NCI-H510A treated with DMSO at 0.1 percent for 48 hours (cell line): ENCODE measurements at places on chromosomes 5 and 9.
A peak's percentile ranks its signal among the peaks of the same experiment; 100 is the strongest.

DNA sequence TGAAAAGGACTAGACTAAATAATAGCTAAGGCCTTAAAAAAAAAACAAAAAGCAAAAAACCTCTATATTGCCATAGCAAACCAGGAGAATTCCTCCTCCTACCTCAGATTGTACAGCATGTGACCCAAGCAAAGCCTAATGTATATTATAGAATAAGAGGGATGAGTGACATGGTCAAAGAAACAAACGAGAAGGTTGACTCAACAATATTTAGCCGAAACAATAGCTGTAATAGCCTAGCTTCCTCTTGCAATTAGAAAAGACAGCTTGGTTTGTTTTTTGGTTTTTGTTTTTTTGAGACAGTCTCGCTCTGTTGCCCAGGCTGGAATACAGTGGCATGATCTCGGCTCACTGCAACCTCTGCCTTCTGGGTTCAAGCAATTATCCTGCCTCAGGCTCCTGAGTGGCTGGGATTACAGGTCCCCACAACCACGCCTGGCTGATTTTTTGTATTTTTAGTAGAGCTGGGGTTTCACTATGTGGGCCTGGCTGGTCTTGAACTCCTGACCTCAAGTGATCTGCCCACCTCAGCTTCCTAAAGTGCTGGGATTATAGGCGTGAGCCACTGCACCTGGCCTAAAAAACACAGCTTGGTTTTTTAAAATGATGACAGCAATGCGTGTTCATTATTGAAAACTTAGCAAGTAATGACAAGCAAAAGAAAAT lies 5.6 kb downstream of the NLN start:
- DNase-seq: no peak

DNA sequence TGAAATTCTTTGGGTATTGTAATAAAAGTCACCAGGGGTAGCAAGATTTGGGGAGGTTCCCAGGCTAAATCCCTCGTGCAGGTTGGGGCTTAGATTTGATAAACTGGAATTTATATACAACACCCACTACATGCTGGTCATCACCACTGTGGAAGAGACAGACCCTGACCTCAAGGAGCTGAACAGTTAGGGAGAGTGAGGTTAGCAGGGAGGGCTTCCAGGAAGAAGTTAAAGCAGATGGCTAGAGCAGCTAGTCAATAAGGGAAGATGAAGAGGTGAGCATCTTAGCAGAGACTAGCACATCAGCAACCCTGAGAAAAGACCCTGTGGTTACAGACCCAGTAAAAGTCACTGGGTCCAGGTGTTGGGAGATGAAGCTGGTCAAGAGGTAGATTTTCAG lies 6.4 kb downstream of the CTSL start:
- DNase-seq: no peak

GRCh38 chr9:95218773-95219172 lies 98.7 kb downstream of the FANCC start:
- peak; percentile 2 for DNase-seq

DNA sequence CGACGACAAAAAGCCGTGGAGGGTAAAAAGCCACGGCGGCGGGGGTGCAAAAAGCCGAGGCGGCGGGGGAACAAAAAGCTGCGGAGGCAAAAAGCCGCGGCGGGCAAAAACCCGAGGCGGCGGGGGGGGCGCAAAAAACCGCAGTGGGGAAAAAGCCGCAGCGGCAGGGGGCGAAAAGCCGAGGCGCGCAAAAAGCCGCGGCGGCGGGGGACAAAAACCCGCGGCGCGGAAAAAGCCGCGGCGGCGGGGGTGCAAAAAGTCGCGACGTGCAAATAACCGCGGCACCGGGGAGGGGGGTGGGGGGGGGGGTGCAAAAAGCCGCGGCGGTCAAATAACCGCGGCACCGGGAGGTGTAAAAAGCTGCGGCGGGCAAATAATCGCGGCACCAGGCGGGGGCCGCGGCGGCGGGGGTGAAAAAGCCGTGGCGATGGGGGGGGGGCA lies 511.5 kb downstream of the FOXD4L5 start:
- no peak for DNase-seq

- DNase-seq: no peak
Measured at GRCh38 chr5:11224436-11225187, 463.6 kb upstream of the DAP start.

- no peak for DNase-seq
Measured at GRCh38 chr5:73985145-73985544, 359.1 kb downstream of the ARHGEF28 start.

- no peak for DNase-seq
Measured at GRCh38 chr5:4295663-4296339, 700.2 kb downstream of the IRX1 start.
